Activated naive CD8-positive, alpha-beta T cell treated with anti-CD3 and anti-CD28 coated beads, Interleukin-2, amount 50 U/mL, for 24 hours (primary cell): ENCODE measurements at places on chromosomes 4 and X.

DNA sequence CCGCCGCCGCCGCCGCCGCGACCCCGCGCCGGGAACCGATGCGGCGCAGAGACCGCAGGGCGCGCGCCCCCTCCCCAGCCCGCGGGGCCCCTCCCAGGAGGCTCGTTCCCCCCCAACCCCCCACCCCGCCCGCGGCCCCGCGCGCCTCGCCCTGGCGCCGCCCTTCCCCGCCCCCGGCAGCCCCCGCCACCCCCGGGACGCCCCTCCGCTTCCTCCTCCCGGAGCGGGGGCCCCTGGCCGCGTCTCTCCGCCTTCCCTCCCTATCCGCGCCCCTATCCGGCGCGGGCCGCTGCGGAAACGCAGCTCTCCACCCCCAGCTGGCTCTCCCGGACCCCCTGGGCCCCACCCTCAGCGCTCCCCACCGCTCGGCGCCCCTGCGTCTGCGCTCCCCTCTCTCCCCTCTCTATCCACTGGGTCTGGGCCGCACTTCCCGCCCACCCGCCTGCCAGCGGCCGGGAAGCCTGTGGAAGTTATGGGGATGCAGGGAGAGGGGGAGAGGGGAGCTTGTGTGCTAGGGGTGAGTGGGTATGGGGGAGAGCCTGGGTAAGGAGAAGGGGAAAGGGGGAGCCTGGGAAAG is at the start of gene TMEM271:
Gene TMEM271, minus strand, starts transcription at position 51 of the 577 bp plus-strand sequence. CDS start 233 bp downstream, outside the sequence.
- DNase-seq: no peak

- DNase-seq: no peak
Observed at GRCh38 chr4:102338405-102338804, 6.9 kb downstream of the SLC39A8 start.

GRCh38 chrX:129781134-129781672 is 1.5 kb downstream of the SASH3 start:
- peak; percentile 74 for DNase-seq

DNA sequence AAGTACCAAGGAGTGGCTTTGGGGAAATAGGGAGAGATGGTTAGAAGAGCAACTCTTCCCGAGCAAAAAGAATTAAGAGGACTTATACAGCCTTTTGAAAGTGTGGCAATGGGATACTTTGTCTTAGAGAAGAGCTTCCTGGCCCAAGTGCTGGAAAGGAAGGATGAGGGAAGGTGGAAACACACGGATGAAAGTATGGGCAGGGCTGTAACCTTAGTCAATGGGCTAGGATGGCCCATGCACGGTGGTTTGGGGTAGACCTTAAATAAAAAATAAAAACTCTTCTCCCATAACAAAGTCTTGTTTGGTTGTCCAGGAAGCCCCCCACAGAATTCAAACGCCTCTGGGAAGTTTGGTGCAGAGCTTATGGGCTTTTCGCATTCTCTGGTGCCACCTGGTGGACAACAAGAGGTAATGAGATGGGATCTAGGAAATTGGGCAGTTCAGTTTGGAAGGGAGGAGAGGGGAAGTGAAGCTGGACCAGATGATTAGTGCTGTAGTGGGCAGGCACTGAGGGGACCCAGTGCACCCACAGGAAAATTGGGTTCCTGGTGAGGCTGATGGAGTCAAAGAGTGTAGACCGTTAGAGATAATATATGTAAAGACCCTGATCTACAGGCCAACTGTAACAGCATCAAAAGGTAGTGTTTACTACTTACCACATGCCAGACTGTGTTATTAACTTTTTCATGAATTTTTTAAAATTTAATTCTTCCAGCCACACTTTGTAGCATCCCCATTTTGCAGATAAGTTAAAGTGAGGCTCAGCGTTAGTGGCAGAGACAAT is 13.8 kb upstream of the ENOX2 start:
- DNase-seq: peak; percentile 36

DNA sequence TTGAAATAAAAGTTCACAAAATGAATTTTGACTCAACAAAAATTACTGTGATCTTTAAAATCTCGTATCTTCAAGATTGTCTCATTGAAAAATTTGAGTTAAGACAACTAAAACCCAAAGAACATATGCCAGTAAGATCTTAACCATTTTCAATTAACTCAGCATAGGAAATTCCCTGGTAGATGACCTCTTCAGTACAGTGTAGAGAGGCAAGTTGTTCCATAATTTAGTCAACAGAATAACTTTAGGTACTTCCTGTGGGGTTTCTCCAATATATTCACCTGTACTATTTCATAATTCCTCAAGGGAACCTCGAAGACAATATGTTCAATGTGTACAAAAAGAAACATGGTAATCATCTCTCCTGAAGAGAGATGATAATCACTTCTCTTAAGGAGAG is 145.3 kb downstream of the COL25A1 start:
- no peak for DNase-seq

- no peak for DNase-seq
Observed at GRCh38 chr4:80878218-80878617, 152.3 kb upstream of the BMP3 start.

DNA sequence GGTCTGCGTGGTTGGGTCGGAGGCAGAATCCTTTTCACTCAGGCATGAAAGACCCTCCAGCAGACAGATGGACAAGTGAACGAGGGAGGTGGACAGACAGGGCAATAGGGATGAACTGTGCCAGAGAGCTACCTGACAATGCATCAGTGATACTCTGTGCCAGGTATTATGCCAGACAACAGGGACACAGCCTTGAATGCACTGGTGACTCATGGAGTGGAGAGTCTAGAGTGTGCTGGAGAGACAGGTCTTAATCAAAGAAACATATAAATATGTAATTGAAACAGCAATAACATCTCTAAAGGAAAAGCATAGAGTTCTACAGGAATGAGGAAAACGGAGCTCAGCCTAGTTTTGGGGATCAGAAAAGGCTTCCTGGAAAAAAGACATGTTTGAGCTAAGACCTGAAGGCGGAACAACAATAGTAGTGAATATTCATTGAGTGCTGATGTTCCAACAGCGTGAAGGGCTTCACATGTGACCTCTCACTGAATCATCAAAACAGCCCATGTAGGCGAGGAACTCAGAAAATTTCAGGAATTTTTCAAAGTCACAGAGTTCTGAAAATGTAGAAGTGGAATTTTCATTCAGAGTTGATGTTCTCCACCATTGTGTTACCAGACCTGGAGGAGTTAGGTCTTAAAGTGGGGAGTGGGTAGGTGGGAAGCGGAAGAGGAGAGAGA is 20.0 kb upstream of the FGFBP2 start:
- DNase-seq: no peak

DNA sequence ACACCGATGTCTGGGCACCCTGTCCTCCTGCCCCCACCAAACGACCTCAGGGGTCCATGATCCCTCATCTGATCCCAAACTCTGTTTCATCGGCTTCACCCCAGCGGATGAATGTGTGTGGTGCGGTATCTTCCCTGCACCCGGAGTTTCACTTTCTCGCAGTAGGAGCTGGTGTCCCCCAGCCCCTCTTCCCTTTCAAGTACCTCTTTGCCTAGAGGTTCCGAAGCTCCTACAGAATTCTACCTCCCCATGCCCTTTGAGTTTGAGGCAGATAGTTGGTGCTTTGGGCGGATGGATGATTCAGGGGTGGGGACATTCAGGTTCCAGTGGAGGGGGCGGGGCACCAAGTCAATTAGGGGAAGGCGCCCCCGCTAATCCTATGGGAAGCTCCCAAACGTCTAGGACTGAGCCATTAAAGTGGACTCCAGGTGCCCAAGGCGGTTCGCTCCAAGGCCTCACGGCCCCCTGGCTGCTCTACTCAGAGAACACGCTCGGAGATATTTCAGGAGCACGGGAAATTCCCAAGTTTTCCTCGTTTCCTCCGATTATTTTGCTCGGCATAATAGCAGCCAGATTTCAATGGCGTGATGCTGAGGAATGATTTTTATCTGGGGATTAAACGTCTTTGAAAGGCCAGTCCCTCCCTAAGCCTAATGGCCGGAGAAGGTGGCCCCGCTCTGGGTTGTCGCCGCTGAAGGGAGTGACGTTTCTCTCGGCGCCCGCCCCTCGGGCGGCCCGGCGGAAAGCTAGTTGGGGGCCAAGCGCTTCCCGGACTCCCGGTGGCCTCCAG is 1.3 kb downstream of the MSX1 start:
- DNase-seq: no peak

- no peak for DNase-seq
Observed at GRCh38 chr4:4415806-4416805, 29.2 kb downstream of the NSG1 start.

- DNase-seq: no peak
Observed at GRCh38 chr4:102612210-102612609, 111.1 kb downstream of the NFKB1 start.

DNA sequence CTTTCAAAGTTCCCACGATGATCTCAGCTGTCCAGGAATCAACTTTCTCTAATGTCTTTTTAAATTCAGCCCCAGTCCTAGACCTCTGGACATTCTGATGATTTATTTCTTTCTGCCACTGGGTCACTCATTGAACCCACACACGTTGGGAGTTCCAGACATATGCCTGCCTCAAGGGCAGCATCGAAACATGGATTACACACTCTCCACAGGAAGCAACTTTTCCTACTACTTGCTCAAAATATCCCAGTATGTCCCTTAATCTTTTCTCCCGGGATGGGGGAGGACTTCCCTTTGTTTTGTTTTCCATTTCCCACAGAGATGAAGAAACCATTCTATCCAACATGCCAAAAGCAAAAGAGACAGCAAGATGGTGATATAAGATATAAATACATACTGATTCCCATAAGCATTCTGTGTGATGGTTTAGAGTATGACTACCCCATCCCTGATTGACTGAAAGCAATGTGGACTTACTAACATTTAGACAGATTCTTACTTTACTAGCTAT is 79.8 kb upstream of the PPARGC1A start:
- no peak for DNase-seq
